Stimulated activated CD8-positive, alpha-beta memory T cell treated with anti-CD3 and anti-CD28 coated beads, Interleukin-15, amount 100 ng/mL, for 24 hours (primary cell): ENCODE measurements at places on chromosomes 2 and 18.

GRCh38 chr2:202034249-202035088 lies 814 bp downstream of the FZD7 start:
- DNase-seq: no peak

- DNase-seq: no peak
Observed at GRCh38 chr2:138762533-138762932, 17.7 kb downstream of the NXPH2 start.

DNA sequence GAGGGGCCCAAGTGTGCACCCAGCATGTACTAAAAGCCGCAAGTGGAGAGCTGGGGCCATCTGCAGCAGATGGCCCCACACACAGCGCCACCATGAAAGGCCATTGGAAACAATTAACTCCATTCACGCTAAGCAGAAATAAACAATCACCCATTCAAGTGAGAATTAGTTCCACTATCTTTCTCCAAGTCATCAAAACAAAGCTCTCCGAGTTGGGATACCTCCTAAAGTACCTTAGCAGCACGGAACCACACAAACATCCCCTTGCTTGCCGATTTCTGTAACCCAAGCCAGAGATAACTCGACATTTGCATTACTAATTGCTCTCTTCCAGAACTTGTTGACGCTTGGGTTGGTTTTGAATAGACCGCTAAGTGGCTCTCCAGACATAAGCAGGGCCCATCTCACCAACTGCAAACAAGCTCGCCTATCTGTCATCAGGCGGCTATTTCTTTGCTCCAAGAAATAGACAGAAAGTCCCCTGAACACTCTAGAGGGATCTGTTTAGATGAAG lies 840.6 kb upstream of the SALL3 start:
- DNase-seq: no peak

DNA sequence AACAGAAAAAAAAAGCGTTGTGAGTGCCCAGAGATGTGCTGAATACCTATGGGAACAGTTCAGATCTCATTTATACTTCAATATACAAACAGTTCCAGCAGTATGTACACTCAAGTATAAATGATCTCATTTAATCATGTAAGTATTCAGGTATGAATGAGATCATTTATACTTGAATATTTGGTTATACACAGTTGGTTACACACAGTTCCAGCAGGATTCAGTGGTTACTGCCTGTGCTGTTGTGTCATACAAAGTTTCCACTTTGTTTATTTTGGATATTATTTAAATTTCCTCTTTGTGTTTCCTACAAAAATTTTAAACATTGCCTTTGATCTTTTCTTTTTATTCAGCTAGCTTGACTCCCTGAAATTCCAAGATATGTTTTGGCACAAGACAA lies 293.5 kb upstream of the SLC39A10 start:
- no peak for DNase-seq
